ENCODE measurements at places on chromosomes 2 and 18.

- DNase-seq: peak; percentile 85
Measured at GRCh38 chr2:172442072-172442895, 14.9 kb downstream of the ITGA6 start.

- no peak for DNase-seq
Measured at GRCh38 chr2:21656330-21657075, 532.7 kb downstream of the TDRD15 start.

GRCh38 chr18:77127769-77128671, 4.6 kb downstream of the MBP start:
- DNase-seq: no peak

GRCh38 chr2:147405651-147406050, 439.2 kb upstream of the ACVR2A start:
- no peak for DNase-seq

- no peak for DNase-seq
Measured at GRCh38 chr2:143745060-143745459, 615.8 kb downstream of the ARHGAP15 start.

DNA sequence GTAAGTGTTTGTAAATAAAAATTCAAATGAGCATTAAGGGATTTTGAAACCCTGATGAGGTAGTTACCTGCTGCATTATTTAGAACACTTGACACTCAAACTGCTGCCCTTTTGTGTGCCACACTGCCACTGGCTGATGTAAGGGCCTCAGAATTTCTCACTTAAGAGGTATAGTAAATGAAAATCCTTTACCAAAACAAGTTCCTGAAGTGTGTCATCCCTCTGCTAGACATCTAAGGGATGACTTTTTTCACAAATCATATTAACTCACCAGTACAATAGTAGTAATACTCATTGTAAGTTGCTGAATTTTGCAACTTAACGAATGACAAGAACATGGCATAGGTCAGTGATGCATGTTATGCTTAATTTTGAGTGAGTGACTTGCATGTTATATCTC, 274.9 kb upstream of the UBE2E3 start:
- no peak for DNase-seq

DNA sequence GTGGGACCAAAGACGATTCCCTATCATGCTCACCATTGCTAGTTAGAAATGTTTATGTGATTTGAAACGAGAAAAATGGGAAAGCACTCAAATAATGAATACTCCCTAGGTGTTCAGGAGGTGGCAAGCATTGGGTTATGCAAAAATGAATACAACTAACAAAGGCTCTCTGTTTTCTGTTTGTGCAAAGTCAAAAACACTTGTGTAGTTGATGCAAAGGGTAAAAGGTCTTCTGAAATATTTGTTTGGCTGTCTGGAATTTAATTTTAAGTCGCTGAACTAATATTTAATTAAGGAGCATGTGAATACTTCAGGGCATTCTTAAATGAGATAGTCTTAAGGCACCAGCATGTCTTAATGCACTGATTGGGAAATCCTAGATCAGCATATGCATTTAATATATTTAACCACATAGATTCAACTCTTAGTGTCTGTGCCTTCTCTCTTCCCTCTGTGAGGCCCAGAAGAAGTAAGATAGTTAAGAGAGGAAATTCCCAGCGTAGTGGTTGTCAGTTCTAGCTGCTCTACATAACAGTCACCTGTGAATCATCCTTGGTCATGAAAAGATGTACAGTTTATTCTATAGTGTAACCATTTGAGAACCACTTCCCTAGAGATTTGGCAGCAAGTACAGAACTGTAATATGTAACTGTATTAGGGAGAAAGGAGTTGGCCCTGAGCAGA, 111.9 kb downstream of the EPC2 start:
- DNase-seq: no peak
